Activated T-helper 17 cell treated with anti-CD3 and anti-CD28 coated beads, Interleukin-2, amount 50 U/mL, for 72 hours (primary cell): ENCODE measurements at places on chromosomes 13 and 19. TPM values are rescaled to one million over a fixed set of nuclear protein-coding genes. Genes with fewer than 3 reads are reported as not detected.

PSG11 gene
- 0.32 TPM for total RNA-seq

DNA sequence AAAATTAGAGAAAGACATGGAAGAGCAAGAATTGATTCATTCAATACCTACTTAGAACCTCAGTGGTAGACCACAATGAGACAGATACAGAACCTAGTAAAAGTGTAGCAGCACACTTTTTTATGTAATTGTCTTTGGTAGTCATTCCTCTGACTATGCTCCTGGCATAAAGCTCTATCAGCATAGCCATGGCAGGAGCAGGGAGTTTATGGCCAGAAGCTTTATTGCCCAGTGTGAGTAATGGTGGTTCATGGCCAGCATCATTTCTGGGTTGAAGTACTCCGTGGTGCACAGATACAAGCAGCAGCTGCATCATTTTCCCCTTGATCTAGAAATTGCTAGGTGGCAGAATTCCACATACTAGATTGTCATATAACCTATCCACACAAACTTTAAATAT, 352.6 kb downstream of the TBC1D4 start:
- ATAC-seq = no peak

DNA sequence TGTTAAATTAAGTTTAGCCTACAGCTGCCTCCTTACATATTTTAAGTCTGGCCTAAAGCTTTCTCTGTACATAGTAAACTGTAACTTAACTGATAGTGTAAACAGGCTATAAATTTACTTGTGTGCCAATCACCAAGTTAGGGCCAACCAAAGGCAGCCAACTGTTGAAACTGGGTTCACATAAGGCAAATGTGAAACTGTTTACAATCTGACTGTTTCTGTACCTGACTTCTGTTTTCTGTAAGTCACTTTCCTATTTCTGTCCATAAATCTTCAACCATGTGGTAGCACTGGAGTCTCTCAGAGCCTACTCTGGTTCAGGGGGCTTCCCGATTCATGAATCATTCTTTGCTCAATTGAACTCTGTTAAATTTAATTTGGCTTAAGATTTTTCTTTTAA, 103.1 kb downstream of the RAP2A start:
- ATAC-seq = peak; percentile 34

GRCh38 chr19:29275266-29275665, 62.3 kb upstream of the UQCRFS1 start:
- ATAC-seq = no peak

DNA sequence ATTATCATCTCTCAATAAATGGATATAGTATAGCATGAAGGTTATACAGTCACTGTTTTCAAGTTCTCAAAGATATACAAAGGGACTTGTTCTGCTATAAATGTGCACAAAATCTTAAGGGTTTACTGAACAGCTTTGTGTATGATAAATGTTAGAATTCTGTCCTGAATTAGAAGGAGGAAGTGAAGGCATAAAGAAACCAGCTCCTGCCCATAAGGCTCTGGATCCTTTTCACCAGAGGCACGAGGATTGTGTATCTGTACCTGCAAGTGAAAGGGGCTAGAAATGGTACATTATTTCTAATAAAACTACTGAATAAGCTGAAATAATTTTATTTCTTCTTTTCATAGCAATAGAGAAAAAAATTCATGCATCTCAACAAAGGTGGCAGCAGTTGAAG, 32.4 kb downstream of the PHF11 start:
- ATAC-seq = no peak

DNA sequence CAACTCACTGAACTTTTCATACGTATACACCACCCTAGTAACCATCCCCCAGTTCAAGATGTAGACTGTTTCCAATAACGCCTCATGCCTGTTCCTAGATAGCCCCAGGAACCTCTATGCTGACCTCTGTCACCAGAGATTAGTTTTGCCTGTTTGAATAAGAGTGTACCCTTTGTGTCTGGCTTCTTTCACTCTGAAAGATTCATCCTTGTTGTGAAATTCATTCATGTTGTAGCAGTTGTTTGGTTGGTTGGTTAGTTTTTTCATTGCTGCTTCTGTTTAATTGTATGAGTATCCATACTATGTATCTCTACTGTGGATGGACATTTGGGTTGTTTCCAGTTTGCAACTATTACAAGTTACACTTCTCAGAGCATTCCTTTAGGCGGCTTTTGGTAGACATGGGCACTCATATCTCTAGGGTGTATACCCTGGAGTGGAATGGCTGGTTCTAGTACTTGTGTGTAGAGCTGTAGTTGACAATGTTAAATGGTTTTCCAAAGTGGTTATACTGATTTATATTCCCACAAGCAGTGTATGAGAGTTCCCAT, 1.6 kb downstream of the RNASEH2B start:
- ATAC-seq = no peak

- no peak for ATAC-seq
These were observed 1333.1 kb downstream of the EFNB2 start for GRCh38 chr13:105202354-105202753.

- peak; percentile 22 for ATAC-seq
These were observed 712 bp upstream of the RINL start for GRCh38 chr19:38878575-38879399.

DNA sequence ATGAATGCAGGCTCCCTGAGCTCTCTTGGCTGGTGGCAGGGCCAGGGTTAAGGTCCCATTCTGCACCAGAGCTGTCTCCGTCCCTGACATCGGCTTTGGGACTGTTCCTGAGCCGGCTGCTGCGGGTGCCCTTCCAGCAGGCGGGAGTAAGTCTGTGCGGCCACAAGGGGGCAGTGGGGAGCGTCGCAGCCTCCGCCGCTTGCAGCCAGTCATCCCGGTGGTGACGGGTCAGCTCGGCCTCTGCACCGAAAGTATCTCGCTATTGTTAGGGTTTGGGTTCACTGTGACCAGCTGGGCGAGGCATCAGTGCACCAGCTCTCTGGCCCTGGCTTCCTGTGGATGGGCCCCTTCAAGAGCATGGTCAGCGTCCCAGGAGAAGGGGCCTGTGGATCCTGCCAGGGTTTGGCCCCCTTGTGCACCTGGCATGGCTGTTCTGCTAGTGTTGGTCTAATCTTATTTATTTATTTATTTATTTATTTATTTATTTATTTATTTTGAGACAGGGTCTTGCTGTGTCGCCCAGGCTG, 15.1 kb downstream of the NDUFB7 start:
- ATAC-seq = peak; percentile 84

KLK5 gene
- not detected for total RNA-seq
